ENCODE measurements at places on chromosomes 16 and 17.

DNA sequence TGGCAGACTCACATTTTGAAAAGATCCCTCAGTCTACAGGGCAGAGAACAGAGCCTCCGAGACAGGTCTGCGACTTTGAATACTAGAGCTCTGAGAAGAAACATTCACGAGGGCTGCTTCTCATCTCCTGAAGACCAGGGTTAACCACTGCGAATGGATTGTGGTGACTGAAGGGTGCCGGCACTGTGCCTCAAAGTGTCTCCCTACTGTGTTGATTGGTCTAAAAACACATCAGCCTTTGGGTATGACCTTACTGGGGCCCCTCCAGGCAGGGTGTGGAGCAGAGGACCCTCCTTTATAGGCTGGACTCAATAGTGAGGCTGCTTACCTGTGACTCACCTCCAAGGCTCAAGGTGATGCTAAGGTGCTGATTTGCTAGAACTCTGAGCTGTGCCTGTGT is 2.6 kb upstream of the LGALS9 start:
- no peak for DNase-seq

- DNase-seq: no peak
Measured at GRCh38 chr17:8160741-8161221, 2.0 kb downstream of the VAMP2 start.

- DNase-seq: no peak
Measured at GRCh38 chr17:34841467-34841866, 119.8 kb downstream of the CCT6B start.

- DNase-seq: no peak
Measured at GRCh38 chr17:7466639-7467341, 12.6 kb downstream of the ZBTB4 start.

- no peak for DNase-seq
Measured at GRCh38 chr16:4010225-4011158, 105.8 kb downstream of the ADCY9 start.

GRCh38 chr16:78925083-78925767 is 675.3 kb downstream of the MAF start:
- DNase-seq: no peak

DNA sequence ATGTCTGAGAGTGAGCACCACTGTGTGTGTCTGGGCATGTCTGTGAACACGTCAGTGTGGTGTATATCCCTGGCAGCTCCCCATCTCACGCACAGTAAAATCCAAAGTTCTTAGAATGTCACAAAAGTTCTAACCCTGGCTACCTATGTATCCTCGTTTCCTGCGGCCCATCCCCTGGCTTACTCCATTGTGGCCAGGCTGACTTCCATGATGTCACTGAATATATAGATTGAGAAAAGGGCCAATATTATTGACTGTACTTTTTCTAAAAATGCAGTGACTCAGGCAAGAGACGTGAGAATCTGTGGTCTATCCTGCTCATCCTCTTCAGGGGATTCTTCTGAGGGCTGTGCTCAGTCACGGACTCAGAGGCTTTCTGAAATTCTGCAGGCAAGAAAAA is 963 bp upstream of the METTL22 start:
- no peak for DNase-seq

- peak; percentile 93 for DNase-seq
Measured at GRCh38 chr17:12020642-12021622, at the start of gene MAP2K4. TSS of gene MAP2K4 (plus strand) at chr17:12020877. CDS start at chr17:12020887, 10 bp downstream.

DNA sequence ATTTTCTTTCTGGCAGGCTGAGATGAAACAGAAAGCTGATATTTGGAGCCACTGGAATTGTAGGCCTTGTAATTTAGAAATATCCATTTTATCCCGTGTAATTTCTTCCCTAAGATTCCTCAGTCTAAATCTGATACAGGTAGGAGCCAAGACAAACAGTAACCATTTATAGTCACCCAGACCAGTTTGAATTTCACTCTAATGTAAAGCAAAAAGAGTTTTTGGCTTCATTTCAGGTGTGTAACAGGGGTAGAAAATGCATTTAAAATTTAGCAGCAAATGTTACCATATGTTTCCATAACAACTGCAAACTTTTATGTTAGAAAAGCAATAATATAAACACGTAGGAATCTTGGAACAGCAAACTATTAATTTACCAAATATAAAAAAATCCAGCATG is 249.4 kb downstream of the FTO start:
- no peak for DNase-seq

DNA sequence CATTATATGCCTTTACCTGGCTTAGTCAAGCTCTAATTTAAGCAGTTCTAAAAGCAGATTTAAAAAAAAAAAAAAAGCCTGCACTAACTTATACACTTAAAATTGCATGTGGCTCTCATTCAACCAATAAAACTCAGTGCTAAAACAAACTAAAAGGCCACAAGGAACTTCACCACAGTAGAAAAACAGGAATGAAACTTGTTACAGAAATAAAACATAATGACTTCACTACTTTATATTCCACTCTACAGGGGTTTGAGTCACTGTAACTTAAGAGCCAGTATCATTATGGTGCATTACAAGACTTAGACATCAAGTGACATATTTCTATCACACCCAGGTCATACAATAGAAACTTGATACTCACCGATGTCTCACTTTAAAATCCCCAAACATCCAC is 11.1 kb downstream of the CA10 start:
- no peak for DNase-seq

DNA sequence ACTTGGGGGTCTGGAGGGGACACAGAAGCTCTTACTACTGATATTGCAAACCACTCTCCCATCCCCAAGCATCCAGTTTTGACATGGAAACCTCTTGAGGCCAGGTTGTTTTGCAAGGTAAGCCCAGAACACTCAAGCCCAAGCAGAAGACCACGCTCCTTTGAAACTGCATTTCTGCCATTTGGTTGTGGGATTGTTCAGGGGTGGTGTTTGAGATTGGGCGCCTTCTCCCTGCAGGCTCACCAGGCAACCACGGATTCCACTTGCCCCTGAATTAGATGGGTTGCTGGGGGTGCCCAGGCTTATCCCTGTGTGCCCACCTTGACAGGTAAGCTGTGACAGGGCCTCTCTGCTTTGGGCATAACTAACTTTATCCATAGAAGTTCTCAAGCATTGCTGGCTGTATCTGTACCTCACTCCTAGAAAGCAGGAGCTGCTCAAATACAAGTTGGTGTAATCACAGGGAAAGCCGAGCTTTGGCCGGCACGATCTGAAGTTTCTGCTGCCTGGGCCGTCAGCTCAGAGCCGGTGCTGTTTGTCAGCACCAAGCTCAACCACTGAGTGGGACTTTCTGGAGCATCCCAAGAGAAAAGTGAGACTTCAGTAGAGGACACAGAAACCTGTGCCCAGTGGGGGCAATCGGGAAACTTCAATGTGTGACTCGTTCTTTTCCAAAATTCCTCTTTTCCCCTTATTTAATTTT is 93.6 kb downstream of the CYLD start:
- peak; percentile 34 for DNase-seq

- DNase-seq: no peak
Measured at GRCh38 chr17:58127846-58128245, 20.3 kb upstream of the OR4D1 start.

DNA sequence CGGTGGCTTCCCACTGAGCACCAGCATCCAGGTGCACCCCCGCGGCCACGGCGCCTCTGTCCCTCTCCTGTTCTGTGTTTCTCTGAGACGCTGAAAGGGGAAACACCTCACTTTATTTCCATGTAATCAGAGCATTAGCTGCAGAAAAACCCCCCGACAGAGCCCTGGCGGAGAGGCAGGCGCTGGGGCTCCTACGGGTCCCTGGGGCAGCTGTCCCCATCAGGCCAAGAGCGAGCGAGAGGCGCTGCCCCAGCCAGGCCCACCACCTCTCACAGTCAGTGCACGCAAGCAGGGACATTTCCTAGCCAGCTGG is 27.1 kb upstream of the CHMP6 start:
- DNase-seq: no peak

DNA sequence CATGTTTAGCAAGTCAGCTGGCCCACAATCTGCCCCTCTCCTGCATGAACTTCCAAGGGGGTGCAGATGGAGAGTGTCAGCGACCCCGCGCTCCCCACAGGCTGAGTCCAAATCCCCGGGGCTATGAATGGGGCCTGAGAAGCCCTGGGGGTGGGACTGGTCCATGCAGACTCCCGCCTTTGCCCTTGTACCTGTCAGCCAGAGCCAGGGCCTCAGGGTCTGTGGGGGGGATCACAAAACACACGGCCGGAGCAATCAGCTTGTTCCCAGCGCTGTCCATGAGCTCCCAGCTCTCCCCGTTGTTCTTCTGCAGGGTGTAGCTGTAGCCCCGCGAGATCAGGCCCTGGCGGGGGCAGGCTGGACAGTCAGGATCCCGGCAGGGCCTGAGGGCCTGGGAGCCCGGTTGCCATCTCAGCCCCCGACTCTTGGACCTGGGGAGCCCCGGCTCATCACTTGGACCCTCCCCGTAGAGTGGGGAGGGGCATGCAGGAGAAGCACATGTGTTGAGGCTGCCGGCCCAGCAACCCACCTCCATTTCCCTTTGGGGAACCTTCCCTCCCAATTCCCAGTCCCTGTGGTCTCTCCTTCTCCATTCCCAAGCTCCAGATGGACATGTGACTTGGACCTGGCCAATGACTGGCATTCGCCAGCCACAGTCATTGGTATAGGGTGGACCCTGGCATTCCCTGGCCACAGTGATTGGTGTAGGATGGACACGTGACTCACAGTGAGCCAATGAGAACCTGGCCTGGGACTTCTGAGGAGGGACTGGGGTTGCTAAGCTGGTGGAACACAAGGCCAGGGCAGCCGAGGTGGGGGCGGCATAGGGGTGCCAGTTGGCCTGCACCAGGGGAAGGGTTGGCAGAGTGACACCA is 42.4 kb downstream of the PPL start:
- DNase-seq: no peak

- peak; percentile 61 for DNase-seq
Measured at GRCh38 chr17:16911141-16911937, 60.6 kb downstream of the TNFRSF13B start.

DNA sequence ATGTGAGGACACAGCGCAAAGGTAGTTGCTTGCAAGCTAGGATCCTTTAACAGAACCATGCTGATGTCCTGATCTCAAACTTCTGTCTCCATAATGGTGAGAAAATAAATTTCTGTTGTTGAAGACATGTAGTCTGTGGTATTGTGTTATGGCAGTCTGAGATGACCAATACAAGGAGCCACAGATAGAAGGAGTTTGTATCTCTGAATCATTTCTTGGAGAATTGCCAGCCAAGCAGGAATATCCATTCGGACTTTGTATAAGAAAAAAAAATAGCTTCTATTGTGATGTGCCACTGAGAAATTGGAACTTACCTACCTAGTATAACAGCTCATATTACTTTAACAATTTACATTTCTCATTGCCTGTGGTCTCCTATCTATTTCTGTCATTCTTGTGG is 447.6 kb upstream of the CA10 start:
- no peak for DNase-seq

GRCh38 chr16:21603928-21604327 is 4.6 kb downstream of the METTL9 start:
- no peak for DNase-seq

DNA sequence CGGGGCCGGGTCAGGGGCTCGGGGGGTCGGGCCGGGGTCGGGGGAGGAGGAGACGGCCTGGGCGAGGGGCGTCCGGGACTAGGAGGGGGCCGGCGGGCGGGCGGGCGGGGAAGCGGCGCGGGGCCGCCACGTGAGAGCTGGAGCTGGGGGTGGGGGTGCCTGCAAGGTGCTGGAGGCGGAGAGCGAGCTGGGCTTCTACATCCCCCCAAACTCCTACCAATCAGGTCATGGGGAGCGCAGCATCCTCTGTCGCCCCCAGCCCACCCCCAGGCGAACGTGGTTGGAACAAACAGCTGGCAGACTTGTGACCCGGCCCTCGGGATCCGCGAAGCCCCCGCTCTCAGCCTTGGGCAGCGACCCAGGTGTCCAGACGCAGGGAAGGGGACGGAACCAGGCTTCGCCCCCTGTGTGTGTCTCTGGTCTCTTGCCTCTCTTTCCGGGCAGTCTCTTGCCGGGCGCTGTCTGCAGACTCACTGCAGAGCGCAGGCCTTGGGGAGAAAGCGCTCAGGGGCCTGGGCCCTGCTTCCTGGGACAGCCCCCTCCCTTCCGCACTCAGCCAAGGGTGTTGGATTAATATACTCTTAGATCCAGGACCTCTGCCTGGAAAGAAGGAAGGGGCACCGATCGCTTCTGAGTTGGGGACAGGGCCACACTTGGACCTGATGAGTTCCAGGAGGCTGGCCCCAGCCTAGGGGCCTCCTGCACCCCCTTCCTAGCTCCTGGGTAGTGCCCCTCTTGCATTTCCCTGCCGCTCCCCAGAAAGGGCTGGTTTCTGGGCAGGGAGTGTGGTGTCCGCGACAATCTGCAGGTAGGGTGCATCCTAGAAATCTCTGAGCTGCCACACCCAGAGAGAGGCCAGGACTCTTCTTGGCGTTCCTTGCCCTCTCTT is 722 bp downstream of the RASL10B start:
- peak; percentile 70 for DNase-seq

GRCh38 chr16:72240466-72240865 is 68.5 kb upstream of the PMFBP1 start:
- DNase-seq: no peak

- no peak for DNase-seq
Measured at GRCh38 chr16:75389096-75389690, 44.1 kb downstream of the CFDP1 start.

DNA sequence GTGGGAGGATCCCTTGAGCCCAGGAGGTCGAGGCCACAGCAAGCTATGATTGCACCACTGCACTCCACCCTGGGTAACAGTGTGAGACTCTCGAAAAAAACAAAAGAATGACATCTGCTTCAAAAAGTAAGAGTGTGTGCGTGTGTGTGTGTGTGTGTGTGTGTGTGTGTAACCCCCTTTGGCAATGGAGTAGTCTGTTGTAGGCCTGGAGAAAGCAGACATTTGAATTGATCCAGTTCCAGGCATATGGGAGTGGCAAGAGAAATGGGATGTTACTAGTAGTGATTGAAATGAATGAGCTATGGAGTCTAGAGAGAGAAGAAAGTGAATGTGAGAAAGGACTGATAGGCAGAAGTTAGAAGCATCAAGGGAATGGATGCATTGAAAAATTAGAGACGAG is 9.9 kb downstream of the CASC3 start:
- DNase-seq: no peak

DNA sequence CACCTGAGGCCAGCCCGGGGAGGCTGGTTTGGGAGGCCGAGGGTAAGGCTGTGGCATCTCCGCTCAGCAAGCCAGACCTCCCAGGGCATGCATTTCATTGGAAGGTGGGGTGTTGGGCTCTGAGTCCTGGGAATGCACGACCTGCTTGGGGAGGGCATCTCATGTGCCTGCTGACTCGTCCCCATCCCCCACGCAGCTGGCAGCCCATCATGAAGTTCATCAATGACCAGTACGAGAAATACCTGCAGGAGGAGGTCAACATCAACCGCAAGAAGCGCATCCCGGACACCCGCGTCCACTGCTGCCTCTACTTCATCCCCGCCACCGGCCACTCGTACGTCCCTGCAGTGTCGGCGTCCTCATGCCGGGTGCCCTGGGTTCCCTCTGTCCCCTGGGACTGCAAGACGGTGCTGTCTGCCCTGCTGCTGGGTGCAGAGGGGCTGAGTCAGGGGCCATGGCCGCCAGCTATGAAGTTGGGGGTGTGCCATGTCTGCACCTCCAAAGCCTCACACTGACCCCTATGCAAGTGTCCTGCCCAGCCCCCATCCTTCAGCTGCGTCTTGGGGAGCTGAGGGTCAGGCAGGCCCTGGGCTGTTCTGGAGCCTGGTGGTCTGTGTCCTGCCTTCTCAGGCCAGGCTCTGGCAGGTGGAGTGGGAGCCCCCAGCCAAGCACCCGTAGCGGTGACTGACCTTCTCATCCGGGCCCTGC is 347.9 kb downstream of the SEC14L1 start:
- DNase-seq: no peak

Data from type B pancreatic cell (in vitro differentiated cells).